ENCODE measurements at places on chromosomes 4 and X.

GRCh38 chr4:151530783-151531182, 121.8 kb downstream of the FHIP1A start:
- no peak for DNase-seq

GRCh38 chr4:58602731-58603359, 1492.7 kb upstream of the IGFBP7 start:
- no peak for DNase-seq

GRCh38 chr4:181592221-181592745, 650.9 kb upstream of the TENM3 start:
- DNase-seq = no peak

- no peak for DNase-seq
Observed at GRCh38 chrX:2374086-2374485, 126.7 kb downstream of the DHRSX start.

DNA sequence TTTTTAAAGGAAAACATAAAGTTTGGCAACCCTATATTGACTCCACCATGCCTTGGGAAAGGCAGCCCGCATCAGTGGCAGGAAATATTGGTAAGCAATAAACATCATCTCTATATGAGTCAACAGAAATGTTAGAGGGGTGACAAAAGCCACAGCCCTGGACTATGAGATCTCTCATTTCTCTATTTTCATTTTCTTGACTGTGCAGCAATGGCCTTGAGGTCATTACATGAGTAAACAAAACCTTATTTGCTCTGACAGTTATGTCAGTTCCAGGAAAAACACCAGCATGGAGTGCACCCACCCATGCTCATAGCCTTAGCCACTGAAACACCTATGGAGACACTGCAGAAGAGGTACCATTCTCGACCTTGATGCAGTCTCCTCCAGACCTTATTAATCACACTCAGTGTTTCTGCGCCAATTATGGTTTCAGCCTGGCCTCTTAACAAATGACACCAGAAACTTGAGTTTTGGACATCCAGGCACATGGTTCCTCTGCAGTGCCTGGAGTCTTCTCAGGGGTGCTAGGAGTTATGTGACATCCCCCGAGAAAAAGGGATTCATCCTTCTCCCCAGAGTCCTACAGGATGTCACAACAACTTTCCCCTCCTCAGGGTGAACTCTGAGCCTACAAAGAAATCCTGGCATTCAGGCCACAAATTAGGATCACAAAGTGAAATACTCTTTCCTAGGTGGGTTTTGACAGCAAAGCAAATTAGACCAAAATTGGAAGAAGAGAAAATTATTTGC, 16.0 kb upstream of the HPGD start:
- DNase-seq = no peak

DNA sequence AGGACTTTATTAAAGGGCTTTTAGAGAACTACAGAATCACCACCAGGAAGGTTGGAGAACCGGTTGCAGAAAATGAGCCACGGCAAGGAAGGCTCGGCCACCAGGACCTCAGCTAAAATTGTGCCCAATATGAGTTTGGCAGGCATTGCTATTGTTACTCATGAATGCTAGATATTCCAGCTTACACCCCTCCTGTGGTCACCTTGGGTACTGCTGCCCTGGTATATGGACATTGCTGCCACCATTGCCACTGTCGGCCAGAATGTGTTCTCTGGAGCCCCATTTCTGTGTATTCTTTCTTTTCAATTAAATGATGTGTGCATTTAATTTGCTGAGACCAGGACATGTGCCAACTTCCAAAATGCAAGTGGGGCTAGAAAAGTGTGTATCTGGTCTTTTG, 626.7 kb upstream of the BOD1L1 start:
- no peak for DNase-seq

DNA sequence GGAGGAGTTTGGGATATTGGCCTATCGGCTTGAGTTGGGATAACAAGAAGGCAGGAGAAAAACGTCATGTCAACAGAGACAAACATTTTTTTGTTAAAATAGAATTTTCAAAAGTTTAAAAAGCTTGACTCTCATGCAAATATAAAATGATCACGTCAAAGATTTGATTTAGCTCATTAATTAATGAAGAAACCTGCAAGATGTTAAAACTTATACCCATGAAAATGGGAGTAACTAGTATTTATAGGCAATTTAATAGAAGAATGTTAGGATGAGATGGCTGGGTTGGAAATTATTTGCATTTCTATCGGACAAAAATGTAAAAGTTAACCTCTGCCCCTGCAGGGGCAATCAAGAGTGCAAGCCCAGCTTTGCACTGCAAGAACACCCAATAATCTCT, 184.6 kb upstream of the BCOR start:
- DNase-seq = no peak

GRCh38 chrX:134484039-134484438, 24.1 kb downstream of the HPRT1 start:
- no peak for DNase-seq

GRCh38 chrX:130049821-130050220, 60.5 kb downstream of the ELF4 start:
- no peak for DNase-seq

GRCh38 chrX:150459196-150459595, 96.1 kb downstream of the MAMLD1 start:
- DNase-seq = no peak

GRCh38 chrX:112857478-112857878, 16.8 kb upstream of the AMOT start:
- no peak for DNase-seq

- no peak for DNase-seq
Observed at GRCh38 chr4:95048296-95048695, 290.5 kb downstream of the BMPR1B start.

GRCh38 chr4:94359838-94360237, 17.2 kb upstream of the HPGDS start:
- no peak for DNase-seq

DNA sequence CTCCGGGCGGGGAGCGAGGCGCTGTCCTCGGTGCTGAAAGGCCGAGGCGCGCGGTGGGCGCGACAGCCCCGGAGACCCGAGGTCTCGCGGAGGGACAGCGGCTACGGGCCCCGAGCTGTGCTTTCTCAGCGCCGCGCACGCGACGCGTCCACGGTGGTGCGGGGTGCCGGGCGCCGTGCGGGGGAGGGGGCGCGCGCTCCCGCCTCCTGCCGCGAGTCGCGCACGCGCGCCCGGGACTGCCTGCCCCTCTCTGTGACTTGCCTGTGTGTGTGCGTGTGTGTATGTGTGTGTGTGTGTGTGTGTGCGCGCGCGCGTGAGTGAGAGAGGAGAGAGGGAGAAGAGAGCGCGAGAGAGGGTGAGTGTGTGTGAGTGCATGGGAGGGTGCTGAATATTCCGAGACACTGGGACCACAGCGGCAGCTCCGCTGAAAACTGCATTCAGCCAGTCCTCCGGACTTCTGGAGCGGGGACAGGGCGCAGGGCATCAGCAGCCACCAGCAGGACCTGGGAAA, at the start of gene GRIA2:
TSS of gene GRIA2 (plus strand) at position 358 of the 511 bp plus-strand sequence. CDS start 315 bp downstream, outside the sequence.
- DNase-seq = no peak

GRCh38 chr4:38387348-38387747, 276.7 kb upstream of the KLF3 start:
- no peak for DNase-seq

GRCh38 chr4:97153042-97153441, 990.2 kb downstream of the STPG2 start:
- DNase-seq = no peak

DNA sequence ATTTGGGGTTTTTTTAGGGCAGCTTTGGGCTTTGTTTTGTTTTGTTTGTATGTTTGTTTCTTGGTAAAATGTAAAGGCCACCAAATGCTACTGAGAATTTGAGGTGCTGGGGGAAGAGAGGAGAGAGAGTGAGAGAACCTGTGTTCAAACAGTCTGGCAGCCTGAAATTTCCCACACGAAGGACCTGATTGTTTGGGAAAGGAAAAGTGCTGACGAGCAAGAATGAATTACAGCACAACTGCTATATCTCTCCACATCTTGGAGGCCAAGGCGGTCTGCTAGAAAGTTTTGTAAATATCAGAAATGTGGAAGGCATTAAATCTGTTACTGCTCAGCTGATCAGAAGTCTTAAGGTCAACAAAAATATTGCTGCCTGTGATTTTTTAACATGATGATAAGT, 170.5 kb downstream of the PALLD start:
- no peak for DNase-seq

DNA sequence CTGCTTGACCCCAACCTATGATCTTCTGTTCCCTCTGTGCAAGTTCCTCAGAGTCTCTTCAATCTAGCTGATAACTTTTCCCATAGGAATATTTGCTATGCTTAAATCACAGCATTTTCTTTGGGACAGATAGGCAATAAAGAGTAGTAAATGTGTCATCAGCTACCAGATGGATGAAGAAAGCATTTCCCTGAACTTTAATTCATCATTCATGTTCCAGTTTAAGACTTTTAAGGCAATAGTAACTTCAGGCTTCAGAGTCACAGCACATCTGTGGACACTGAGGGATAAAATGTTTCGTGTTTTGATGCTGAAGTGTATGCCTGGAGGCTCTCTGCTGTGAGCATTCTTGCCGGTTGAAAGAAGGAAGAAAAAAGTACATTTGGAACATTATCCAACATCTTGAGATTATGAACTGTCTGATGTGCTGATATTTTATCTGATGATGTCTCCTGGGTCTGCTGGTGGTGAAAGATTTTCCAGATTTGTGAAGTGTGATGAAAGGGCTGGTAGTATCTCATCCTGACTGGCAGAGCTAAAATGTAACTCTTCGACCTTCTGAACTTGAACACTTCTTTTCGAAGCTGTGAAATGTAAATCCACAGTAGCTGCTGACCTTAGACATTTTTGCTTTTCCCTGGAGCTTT, 133.7 kb downstream of the DCLK2 start:
- DNase-seq = no peak

- no peak for DNase-seq
Observed at GRCh38 chr4:3514221-3514780, 17.9 kb downstream of the LRPAP1 start.
